ENCODE measurements at places on chromosomes 13 and 19.

DNA sequence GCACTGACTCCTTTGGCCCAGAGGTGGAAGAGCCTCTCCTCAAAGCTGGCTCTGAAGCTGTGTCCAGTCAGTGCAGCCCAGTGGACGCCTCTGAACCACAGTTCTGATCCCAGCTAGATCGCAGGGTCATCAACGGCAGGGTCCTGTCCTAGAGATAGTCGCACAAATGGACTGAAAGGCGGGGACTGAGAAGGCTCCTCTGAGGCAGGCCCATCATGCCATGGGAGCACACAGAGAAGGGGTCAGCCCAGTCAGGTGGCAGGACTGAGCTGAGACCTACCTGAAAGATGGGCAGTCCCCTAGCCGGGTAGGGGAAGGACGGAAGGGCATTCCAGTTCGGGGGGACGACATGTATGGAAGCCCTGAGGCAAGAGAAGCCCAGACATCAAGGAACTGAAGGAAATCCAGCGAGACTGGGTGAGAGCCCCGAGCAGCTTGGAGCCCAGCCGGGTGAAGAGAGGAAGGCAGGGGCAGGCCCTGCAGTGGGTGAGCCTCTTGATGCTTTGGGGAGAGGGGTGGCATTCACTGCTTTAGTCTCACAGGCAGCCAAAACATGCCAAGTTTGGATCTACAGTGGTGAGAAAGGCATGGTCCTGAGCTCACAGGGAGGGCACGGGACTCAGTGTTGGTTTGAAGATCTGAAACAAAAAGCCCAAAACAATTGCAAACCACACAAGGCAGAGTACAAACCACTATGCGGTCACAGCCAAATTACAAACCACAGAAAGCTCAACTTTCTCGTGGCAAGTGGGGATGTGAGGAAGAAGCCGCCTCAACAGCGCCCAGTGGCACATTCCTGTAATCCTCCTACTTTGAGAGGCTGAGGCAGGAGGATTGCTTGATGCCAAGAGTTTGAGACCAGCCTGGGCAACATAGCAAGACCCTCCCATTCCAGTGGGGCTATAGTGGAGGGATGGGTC, 10.0 kb downstream of the CALM3 start:
- DNase-seq = no peak

DNA sequence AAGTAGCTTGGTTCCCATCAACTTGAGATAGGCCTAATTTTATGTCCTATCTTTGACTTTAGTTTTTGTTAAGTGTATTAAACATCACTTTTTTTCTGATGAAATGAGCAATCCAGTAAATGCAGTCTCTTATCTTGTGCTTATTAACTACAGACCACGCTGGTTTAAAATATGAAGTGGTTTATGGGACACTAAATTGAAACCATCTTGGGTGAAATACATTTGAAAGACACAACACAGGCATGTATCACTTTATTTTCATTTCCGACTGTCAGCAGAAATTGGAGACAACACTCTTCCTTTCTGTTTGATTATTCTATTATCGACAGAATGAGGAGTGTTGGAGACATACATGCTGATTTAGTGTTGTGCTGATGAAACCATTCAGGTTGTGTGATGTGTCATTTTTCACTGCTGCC, 447.7 kb downstream of the GPC6 start:
- no peak for DNase-seq

DNA sequence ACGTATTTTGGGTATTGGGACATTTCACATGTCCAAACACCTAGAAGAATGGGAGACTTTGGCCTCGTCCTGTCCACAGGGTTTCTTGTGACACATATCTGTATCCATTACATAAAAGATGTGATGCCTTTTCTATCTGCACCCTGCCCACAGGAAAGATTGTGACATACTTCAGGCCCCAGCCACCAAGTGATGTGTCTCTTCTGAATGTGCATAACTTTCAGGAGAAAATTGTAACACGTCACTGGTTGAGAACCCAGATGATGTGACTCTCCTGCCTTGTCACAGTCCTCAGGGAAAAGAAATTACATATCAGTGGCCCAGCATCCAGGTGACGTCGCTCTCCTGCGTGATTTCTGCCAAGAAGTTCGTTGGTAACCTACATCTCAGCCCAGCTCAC, 21.0 kb upstream of the ZNF681 start:
- no peak for DNase-seq

- no peak for DNase-seq
These were observed 267.9 kb downstream of the LMO7 start for GRCh38 chr13:75904012-75904411.

- no peak for DNase-seq
These were observed 13.3 kb downstream of the NDUFB7 start for GRCh38 chr19:14558370-14559066.

- DNase-seq = no peak
These were observed 383.4 kb downstream of the EFNB2 start for GRCh38 chr13:106152047-106152446.

DNA sequence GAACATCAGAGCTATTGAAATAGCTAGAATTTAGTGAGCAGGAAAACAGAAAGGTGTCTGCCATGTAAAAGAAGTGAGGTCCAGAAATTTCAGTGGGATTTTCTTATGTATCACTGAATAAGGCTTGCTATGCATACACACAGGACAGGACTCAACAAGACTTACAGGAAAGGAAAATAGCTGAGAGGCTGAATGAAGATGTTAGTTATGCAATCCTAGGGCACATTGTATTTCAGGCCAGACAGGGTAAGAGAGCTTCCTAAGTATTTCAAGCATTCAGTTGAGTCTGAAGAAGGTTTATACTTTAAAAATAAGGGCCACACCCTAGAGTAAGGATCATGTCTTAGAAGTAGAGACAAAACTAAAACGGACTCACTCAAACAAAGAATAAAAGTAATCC, 419.9 kb upstream of the PRR20A start:
- no peak for DNase-seq

All from NCI-H524 (cell line).